ENCODE measurements at places on chromosomes 4 and X.

- no peak for DNase-seq
Observed at GRCh38 chrX:130714665-130715064, 188.3 kb downstream of the ENOX2 start.

DNA sequence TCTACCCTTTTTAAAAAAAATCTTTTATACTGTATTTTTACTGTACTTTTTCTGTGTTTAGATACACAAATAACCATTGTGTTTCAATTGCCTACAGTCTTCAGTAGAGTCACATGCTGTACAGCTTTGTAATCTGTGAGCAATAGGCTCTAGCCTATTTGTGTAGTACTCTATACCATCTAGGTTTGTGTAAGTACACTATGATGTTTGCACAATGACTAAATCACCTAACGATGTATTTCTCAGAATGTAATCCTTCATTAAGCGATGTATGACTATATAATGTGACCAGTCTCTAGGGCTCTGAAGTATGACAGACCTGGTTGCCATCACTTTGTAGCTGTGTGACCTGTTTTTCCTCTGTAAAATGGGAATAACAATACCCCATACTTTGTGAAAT, 14.2 kb upstream of the DCAF4L1 start:
- no peak for DNase-seq

DNA sequence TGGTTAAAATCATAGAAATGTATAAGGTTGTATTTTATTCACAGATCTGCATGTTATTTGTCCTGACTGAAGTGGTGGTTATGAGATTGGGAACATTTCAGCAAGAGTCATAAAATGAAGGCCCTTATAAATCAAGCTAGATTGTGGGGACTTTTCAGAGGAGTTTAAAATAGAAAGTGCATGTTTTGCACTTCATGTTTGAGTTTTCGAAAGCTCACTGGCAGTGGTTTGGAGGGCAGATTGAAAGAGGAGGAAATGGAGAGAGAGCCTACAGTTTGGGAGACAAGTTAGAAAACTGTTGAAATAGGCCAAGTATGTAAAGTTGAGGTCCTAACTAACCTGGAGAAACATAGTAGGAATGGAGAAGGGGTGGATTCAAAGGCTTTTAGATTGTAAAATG, 124.9 kb downstream of the KDM6A start:
- no peak for DNase-seq

DNA sequence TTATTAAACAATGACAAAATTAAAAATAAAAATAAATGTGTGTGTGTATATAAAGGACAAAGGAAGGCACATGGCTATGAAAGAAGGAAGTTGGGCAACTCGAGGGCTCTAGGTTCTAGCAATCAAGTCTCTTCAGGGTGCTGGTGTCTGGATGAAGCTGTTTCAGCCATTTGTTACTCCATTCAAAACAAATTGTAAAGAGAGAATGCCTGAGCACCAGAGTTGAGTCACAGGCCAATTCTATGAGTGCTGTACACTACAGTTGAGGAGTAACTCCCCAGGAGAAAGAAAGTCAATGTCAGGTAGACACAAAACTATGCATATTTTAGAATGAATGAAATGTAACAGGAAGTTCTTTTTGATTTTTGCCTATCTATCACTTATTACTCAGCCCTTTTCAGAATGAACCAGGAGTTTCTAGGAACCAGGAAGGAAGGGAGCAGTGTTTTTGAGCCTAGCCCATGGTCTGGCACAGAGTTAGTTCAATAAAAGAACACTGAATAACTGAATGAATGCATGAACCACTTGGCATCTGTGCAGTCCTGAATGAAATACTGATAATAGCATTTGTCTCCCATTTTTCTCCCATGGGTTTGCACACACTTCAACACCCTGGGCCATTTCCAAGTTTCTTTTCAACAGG, 151.7 kb upstream of the CPEB2 start:
- peak; percentile 25 for DNase-seq

DNA sequence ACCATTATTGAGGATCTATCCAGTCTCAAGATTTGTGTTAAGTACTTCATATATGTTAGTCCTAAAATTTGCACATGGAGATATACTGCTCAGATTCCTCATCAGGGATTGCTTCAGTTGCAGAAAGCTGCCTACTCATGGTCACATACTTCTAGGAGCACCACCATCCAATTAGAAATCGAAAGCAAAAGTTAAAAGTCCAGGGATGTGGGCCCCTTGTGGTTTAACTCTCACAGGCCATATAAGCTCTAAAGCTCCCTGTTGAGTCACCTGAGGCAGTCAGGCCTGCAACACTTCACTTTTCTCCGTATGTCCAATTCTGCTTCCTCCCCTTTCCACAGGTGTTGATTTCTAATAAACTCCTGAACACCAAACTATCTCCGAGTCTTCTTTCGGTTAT, 84.2 kb downstream of the CNOT6L start:
- peak; percentile 85 for DNase-seq

GRCh38 chr4:153071958-153072598, 132.2 kb upstream of the TRIM2 start:
- DNase-seq: no peak
